HCT116 (cell line): ENCODE measurements at places on chromosomes 13 and 19. TPM values are rescaled to one million over a fixed set of nuclear protein-coding genes. Genes with fewer than 3 reads are reported as not detected.

- H3K27ac ChIP-seq = no peak overlapping the region
- no peak for DNase-seq
- no peaks in the 10 kb centered on the region for H3K36me3 ChIP-seq
- peaks cover 8% of the 10 kb centered on the region; the same call in 1 of the 2 replicates for H3K4me1 ChIP-seq
- H3K27me3 ChIP-seq = no peaks in the 10 kb centered on the region
Observed at GRCh38 chr19:48858984-48859710, 9.3 kb downstream of the PLEKHA4 start.

DNA sequence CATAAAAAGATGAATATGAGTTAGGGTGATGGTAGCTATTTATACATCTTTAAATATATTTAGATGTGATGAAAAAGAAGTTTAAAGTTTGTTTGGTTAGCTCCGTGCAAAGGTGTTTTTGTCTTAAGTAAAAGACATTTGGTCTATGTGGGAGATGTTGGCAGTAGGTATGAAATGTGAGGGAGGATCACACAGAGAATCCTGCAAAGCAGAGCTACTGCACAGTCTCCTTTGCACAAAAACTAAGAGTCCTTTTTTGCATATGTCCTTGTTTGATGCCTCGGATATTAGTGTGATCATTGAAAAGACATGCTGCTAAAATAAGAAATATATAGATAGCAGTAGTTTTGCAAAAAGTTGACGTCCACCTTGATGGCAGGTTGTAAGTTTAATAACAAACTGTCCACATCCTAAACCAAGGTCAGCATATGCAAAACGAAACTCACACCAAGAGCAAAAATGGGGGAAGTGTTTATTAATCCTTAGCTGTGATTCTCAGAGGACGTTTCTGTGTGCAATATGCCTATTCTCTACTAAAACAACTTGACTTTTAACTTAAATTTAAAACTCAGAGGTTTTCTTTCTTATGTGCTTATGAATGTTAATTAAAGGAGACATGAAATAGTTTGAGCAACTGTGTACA lies 870.1 kb downstream of the PCDH9 start:
- H3K27ac ChIP-seq = no peak overlapping the region
- H3K27me3 ChIP-seq = no peaks in the 10 kb centered on the region
- H3K36me3 ChIP-seq = no peaks in the 10 kb centered on the region
- no peak for DNase-seq
- no peak overlapping the region for H3K4me3 ChIP-seq

DNA sequence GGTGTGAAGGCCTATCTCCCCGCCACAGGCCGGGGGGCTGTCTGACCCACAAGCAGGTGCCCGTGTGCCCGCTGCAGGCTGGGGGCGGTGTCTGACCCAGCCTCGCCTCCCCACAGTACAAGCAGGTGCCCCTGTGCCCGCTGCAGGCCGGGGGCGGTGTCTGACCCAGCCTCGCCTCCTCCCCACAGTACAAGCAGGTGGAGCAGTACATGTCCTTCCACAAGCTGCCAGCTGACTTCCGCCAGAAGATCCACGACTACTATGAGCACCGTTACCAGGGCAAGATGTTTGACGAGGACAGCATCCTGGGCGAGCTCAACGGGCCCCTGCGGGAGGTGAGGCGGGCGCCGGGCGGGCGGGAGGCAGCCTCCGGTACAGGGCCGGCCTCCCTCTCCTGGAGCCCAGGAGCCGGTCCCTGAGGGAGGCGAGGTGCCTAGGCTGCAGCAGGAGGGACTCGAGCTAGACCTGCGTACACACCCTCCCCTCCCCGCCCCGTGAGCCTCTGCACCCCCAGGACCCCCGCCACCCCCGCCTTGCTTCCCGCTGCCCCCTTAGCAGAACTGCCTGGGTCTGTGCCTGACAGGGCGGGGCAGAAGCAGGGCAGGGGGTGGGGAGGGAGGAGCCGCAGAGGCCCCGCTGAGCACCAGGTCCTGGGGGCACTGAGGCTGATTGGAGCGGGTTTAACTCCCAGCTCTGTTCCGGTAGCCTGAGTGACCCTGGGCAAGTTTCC lies 20.6 kb downstream of the HCN2 start:
- no peak for DNase-seq
- H3K4me3 ChIP-seq = no peak overlapping the region
- H3K27ac ChIP-seq = no peak overlapping the region
- H3K36me3 ChIP-seq = no peaks in the 10 kb centered on the region
- peaks cover 11% of the 10 kb centered on the region for H3K4me1 ChIP-seq

GRCh38 chr19:6963937-6964336 lies 57.3 kb downstream of the MBD3L2B start:
- no peaks in the 10 kb centered on the region for H3K36me3 ChIP-seq
- H3K4me3 ChIP-seq = no peak overlapping the region
- no peaks in the 10 kb centered on the region for H3K27me3 ChIP-seq
- no peak overlapping the region for H3K27ac ChIP-seq
- no peaks in the 10 kb centered on the region for H3K4me1 ChIP-seq

DNA sequence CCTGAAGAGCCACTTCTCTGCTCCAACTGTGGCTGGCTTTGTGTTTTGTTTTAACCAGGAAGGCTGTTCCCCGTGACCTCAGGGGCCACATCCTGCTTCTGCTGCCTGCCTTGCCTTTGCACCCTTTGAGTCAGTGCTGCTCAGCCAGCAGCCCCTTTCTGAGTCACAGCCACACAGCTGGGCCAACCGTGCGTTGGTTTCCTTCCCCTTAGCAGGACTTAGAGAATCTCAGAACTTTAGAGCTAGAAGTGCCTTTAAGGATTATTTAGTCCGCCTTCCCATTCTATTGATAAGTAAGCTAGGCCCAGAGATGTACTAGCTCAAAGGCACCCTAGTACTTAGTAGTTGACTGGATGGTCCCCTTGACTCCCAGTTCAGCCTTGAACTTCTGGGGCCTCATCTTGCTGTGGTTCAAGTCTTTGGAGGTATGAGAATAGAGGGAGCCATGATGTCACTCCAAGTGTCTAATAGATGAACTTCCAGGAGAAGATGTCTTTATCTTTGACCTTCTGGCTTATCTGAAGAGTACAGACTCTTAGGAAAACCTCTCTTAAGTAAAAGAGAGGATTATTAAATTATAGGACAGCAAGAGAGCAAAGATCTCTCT lies 8.0 kb downstream of the RGCC start:
- H3K4me1 ChIP-seq = no peaks in the 10 kb centered on the region
- H3K4me3 ChIP-seq = no peak overlapping the region

DNA sequence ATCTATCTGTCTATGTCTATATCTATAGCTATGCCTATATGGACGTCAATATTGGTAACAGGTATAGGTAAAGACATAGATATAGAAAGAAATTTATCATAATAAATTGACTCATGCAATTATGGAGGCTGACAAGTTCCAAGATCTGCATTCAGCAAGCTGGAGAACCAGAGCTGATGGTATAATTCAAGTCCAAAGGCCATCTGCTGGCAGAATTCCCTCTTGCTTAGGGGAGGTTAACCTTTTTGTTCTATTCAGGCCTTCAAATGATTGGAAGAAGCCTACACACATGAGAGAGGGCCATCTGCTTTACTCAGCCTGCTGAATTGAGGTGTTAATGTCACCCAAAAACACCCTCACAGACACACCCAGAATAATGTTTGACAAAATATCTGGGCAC lies 10.8 kb downstream of the RASL11A start:
- H3K4me3 ChIP-seq = no peak overlapping the region
- 0 out of 2 replicates have a peak, but pooled peaks cover 7% of the 10 kb centered on the region for H3K4me1 ChIP-seq
- H3K36me3 ChIP-seq = no peaks in the 10 kb centered on the region
- H3K27me3 ChIP-seq = no peaks in the 10 kb centered on the region
- no peak overlapping the region for H3K27ac ChIP-seq

- DNase-seq = no peak
- no peaks in the 10 kb centered on the region for H3K36me3 ChIP-seq
- no peaks in the 10 kb centered on the region for H3K4me1 ChIP-seq
- no peaks in the 10 kb centered on the region for H3K27me3 ChIP-seq
- H3K27ac ChIP-seq = no peak overlapping the region
- H3K4me3 ChIP-seq = no peak overlapping the region
Observed at GRCh38 chr19:47540748-47541147, 25.9 kb upstream of the NAPA start.

DNA sequence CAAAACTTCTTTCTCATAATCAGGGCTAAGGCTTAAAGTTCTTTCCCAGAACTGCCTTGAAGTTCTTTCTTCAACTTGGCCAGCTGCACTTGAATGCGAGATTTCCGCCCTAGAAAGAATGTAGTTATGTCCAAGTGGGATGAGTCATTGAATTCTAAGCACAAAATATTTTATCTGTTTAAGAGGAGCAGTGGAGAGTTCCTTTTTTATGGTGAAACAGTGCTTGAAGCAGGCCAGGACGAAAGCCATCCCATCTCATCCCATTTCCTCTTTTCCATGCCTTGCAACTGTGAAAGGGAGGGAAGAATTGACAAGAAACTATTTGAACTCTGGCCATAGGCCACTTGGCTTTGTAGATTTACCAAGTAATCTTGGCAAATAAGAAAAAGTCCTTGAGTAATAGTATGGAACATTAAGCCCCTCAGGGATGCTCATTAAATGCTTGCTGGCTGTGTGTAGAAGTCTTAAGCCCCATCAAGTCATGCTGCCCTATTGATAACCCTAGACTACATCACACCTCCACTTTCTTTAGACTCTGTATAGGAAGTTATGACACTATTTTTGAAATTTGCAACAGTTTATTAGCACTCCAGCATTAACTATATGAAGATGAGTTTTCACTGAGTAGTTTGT lies 174.5 kb downstream of the KCTD12 start:
- H3K4me3 ChIP-seq = no peak overlapping the region
- no peak overlapping the region for H3K27ac ChIP-seq
- no peaks in the 10 kb centered on the region for H3K27me3 ChIP-seq

- H3K36me3 ChIP-seq = no peaks in the 10 kb centered on the region
- H3K27ac ChIP-seq = no peak overlapping the region
Observed at GRCh38 chr13:100545684-100546061, 42.9 kb downstream of the GGACT start.

DNA sequence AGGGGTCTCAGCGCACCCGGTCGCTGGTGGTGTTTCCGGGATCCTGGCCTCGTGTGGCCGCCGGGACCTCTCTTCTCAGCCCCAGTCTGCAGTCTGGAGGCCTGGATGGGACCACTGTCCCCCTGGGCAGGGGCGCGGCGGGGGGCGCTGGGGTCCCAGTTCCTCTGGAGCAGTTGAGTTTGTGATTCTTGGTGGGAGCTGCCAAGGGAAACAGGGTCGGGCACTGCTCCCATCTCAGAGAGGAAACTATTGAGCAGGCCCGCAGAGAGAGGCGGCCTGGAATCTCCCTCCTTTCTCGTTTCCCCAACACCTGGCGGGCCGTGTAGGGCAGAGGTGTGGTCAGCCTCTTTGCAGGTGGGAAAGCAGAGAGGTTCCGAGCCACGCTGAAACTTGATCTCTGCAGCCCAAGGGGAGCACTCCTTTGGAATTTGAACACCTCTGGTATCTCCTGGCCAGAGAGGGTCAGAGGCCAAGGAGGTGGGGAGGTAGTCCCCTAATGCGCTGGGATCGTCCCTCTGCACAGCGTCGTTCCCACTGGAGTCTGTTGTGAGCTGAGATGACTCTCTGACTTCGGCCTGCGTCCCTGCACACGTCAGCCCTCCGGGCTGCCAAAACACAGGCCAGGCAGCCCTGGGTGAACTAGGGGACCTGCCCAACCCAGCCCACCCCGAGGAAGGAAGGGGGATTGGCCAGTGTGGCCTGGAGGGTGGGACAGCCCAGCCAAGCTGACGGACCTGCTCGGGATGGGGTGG lies 741 bp downstream of the PLEKHF1 start:
- H3K4me3 ChIP-seq = peak overlapping the region; percentile 94
- H3K4me1 ChIP-seq = peaks cover 53% of the 10 kb centered on the region
- peak overlapping the region; percentile 57; the same call in 1 of the 2 replicates for H3K27ac ChIP-seq
- no peaks in the 10 kb centered on the region for H3K36me3 ChIP-seq
- no peak for DNase-seq

- H3K36me3 ChIP-seq = no peaks in the 10 kb centered on the region
- no peak for DNase-seq
- no peak overlapping the region for H3K27ac ChIP-seq
- no peak overlapping the region for H3K4me3 ChIP-seq
Observed at GRCh38 chr13:95462801-95463200, 89.7 kb upstream of the CLDN10 start.

- H3K4me3 ChIP-seq = no peak overlapping the region
- no peak for DNase-seq
- H3K27ac ChIP-seq = no peak overlapping the region
- H3K4me1 ChIP-seq = peaks cover under 1% of the 10 kb centered on the region
Observed at GRCh38 chr19:13615890-13616289, 109.6 kb upstream of the CACNA1A start.

C3 gene
- total RNA-seq = 7.0 TPM

ZNF460 gene
- total RNA-seq = 43.1 TPM

RDH8 gene
- total RNA-seq = not detected

MAG gene
- 0.17 TPM for total RNA-seq

POGLUT2 gene
- 4.8 TPM for total RNA-seq
